ENCODE measurements at places on chromosomes 13 and 19.

- no peak for DNase-seq
Measured at GRCh38 chr19:18422530-18423191, 3.5 kb downstream of the SSBP4 start.

GRCh38 chr19:2547033-2547680 is 71.2 kb downstream of the GADD45B start:
- DNase-seq, result no peak

DNA sequence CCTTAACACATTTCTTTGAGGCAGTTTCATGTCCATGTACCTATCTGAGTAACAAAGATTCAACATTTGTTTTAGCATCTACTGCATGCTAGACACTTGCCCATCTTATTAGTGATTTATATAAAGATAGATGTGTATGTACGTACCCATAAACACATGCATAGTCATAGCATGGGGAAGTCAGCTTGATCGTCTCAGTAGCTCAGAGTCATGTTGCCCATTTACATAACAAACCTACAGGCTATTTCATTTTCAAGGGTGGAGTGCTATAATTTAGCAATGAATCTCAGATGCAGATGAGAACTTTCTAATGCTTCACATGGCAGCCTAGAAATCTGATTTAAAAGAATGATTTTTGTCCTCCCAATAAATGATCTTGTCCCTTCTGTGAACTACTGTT is 23.5 kb downstream of the FLT1 start:
- DNase-seq, result no peak

DNA sequence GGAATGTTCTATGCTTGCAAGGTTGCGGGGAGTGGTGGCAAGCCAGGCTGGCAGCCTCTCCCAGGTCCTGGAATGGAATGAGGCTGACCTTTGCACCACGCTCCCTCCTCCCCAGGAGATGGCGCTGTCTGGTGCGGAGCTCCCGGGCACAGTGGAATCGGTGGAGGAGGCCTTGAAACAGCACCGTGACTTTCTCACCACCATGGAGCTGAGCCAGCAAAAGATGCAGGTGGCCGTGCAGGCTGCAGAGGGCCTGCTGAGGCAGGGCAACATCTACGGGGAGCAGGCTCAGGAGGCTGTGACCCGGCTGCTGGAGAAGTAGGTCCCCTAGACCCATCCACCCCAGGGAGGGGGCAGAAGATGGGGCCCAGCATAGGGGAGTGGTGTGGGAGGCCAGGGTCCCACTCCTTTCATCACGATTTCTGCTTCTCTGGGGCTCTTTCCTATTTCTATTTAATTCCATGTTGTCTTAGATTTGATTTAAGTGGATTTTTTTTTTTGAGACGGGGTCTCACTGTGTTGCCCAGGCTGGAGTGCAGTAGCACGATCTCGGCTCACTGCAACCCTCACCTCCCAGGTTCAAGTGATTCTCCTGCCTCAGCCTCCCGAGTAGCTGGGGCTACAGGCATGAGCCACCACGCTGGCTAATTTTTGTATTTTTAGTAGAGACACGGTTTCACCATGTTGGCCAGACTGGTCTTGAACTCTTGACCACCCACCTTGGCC is 53.2 kb upstream of the SHKBP1 start:
- no peak for DNase-seq

Data from stimulated activated CD4-positive, alpha-beta T cell treated with anti-CD3 and anti-CD28 coated beads, TNF-alpha, amount 100 ng/mL, for 1 hour (primary cell).